ENCODE measurements at places on chromosomes 5 and 9.

GRCh38 chr5:119275601-119276173, 80.1 kb upstream of the TNFAIP8 start:
- DNase-seq = peak; percentile 39

- DNase-seq = no peak
Measured at GRCh38 chr5:108827131-108827530, 79.4 kb downstream of the FER start.

GRCh38 chr9:13608451-13608850, 329.0 kb upstream of the MPDZ start:
- no peak for DNase-seq

- DNase-seq = no peak
Measured at GRCh38 chr5:1967736-1968135, 85.0 kb upstream of the IRX4 start.

- DNase-seq = no peak
Measured at GRCh38 chr9:90019626-90020025, 414.8 kb downstream of the GADD45G start.

- DNase-seq = peak; percentile 67
Measured at GRCh38 chr9:20683351-20684034, 566 bp upstream of the FOCAD start.

DNA sequence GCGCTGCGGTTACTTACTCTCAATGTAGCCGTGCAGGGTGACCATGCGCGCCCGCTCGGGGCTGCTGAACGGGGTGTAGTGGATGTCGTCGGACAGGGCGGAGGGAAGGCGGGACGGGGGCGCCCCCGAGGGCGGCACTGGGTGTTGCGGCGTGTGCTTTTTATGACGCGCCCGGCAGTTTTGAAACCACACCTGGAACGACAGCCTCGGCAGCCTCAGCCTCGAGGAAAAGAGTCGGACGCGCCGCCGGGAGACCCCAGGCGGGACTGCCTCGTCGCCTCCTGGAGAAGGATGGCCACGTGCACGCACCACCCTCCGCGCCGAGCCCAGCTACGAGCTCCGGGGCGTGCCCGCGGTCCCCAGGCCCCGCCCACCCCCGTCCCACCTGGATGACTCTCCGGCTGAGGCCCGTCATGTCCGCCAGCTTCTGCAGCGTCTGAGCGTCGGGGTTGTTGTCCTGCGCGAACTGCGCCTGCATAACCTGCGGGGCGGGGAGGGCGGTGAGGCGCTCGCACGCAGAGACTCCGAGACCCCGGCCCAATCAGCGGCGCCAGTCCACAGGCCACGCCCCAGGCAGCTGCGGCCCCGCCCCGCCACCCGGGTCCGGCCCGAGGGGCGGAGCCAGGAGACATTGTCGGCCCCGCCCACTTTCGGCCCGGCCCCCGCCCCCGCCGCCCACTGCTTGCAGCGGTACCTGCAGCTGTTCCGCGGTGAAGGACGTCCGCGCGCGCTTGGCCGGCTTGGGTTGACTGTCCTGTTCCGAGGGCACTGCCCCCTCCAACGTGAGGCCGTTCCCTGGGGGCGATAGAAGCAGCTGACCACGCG, 15.0 kb downstream of the LHX6 start:
- DNase-seq = no peak

DNA sequence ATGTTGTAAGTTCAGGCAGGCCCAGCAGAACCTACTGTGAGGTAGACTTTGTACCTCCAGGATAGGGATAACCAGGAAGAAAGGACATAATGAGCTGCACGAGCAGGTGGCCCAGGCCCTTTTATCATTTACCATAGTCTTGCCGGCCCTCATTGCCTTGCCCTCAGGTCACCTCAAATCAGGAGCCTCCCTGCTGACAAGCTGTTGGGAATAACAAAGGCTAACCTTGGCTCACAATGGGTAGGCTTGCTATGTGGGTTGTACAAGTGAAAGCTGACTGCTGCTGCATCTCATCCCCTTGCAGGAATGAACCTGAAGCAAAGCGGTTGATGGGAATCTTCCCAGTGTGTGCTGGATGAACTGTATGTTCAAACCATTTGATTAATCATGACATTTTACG, 159.5 kb upstream of the ACTBL2 start:
- DNase-seq = no peak
